ENCODE measurements at places on chromosomes 2 and 18.

DNA sequence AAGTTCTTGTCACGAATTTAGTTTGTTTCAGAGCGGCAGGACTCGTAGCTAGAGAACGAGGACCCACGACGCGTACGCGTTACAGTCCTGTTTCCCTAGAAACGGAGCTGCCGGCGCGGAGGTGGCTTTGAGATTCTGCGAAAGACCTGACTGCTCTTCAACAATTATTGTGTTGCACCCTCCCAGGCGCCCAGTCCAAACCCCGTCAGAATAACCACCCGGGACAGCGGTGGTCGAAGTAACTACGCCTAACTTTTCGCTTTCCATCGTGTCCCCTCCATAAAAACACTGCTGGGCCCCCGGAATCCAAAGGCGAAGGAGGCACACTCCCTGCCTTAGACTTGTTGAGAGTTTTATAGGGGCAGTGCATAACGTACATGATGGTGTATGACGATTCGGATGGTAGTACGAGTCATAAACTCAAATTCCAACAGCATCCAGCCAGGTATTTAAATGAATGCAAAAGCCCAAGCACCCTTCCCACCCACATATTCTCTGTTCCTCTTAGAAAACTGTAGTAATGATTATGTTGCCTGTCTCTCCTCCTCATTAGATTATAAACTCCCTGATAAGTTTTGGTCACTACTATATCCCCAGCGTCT, 651 bp upstream of the STAM2 start:
- DNase-seq: peak; percentile 3

DNA sequence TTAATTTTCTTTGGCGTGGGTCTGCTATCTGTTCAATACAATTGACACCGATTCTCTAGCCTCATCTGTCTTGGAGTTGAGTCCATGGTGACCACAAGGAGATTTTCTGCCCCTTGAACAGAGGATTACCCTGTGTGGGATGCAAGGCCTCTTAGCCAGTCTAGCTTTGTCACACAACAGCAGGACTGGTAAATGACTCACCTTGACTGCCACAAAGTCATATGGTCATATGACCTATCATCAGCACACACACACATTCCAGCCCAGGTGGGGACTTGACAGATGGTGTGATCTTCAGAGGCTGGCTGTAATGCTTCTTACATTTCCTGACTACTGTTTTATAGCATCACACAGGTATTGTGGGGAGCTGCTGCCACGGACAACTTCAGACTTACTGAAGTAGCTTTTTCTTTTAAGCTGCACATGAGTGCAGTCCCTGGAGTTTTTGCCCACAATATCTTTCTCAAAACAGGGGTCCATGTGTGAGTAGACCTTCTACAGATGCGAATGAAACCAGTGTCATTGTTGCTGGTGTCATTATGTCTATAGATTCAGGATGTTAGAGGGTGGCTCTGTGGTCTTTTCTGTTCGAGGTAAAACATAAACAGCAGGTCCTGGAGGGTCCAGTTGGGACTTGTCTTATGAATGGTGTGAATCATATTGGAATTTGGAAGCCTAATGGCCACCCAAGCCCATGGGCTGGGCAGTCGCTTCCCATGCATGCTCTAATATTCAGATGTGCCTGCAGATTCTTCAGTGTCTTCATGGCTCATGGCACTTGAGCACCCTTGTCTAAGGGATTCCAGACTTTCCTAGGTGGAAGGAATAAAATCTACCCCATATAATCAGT, 18.6 kb upstream of the ACOXL start:
- no peak for DNase-seq

GRCh38 chr2:230913406-230914143, 11.5 kb downstream of the GPR55 start:
- DNase-seq: no peak

DNA sequence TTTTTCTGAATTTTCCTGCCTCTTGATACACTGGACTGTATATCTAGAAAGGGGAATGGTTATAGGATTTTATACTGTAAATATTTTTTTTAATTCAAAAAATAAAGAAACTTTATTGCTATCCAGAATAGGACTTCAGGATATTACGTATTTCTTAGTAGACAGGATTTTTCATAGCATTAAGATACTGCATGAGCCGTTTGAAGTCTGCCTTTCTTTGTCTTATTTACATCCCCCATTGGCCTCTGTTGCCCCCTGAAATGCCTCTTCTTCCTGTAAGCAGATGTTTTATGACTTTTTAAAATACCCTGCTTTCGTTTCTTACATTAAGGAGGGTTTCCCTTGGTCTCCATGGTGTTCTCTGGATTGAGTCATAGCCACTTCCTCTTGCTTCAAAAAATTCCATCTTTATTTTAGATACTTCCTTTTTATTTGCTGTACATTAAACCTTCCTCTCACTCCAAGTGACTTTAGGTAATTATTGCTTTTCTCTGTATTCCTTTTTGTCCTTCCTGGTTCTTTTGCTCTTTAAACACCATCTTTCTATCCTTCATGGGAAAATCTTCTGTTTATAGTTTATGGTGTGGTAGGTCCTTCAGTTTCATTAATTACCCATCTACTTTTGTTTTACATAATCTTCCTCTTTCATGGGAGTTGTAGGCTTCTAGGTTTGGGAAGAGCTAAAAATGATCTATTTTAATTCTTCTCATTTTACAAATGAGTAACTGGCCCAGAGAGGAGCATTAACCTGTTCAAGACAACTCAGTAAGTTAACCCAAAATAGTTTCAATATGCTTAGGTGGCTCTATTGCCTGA, 72.6 kb downstream of the ZNF532 start:
- DNase-seq: no peak

DNA sequence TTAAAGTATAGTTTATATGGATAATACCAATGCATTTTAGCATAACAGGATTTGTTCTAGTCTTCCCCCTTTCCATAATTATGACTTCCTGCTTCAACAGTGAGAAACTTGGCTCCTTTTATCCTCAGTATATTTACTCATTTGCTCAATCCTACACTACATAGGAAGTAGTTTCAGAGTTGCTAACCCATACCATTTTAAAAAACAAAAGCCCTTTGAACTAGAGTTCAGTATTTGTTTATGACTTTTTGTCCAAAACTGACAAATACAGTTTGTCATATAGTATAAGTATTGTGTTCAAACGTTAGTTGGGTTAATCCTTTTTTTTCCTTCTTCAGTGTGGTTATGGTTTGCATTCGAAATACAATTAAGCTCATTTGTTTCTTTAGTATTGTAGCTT, 5.9 kb upstream of the DNAJC27 start:
- no peak for DNase-seq

- DNase-seq: no peak
Measured at GRCh38 chr2:231373184-231373583, 22.3 kb upstream of the B3GNT7 start.

DNA sequence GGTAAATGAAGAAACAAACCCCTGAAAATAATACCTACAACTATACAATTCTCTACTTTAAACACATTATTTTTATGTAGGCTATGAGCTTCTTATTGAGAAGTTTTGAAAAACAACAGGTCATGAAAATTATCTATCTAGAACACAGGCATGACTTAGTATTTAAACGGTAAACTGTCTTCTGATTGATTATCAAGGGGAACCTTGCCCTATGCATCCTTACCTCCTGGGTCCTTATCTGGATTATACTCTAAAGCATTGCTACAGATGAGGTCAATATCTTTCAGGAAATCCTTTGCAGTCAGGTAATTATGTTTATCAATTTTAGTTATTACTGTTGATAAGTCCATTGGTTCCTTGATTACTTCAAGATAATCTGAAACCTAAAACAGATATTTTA, 144.3 kb downstream of the ATAD2B start:
- no peak for DNase-seq

- no peak for DNase-seq
Measured at GRCh38 chr2:100321179-100321865, 979 bp downstream of the LONRF2 start.

GRCh38 chr18:5073026-5073944, 123.8 kb downstream of the AKAIN1 start:
- DNase-seq: peak; percentile 12

GRCh38 chr18:13574355-13574754, 152.0 kb downstream of the FAM210A start:
- no peak for DNase-seq

DNA sequence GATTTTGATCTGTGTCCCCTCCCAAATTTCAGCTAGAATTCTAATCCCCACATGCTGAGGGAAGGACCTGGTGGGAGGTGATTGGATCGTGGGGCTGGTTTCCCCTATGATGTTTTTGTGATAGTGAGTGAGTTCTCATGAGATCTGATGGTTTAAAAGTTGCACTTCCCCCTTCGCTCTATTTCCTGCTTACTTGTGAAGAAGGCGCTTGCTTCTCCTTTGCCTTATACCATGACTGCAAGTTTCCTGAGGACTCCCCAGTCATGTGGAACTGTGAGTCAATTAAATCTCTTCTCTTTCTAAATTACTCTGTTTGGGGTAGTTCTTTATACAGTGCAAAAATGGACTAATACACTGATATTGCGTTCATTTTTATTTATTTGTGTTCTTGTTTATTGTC, 636.8 kb upstream of the LINC00305 start:
- no peak for DNase-seq

- DNase-seq: no peak
Measured at GRCh38 chr2:127063701-127064590, 43.0 kb downstream of the BIN1 start.

All from CD4-positive, alpha-beta T cell treated with Interleukin-4 for 4 hours (primary cell).